Gastroesophageal sphincter (tissue), 4 donors: ENCODE measurements at places on chromosomes 16 and 17.

DNA sequence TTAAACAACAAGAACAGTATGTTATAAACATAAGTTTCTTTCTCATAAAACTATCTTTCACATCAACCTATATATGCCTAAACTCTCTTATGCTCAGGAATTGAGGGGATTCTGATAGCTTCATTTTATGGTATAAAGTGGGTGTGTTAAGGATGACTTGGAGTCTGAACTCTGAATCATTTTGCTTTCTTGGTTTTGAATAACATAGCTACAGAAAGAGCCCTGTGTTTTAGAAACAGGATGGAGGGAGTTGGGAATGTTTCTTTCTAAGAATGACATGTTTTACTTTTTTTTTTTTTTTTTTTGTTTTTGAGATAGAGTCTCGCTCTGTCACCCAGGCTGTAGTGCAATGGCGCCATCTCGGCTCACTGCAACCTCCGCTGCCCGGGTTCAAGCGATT, 50.1 kb downstream of the RHOT1 start:
- no peak for ATAC-seq

GRCh38 chr17:9937241-9937761, 32.2 kb upstream of the RCVRN start:
- ATAC-seq: peak; percentile 69

- peak; percentile 3 for ATAC-seq
These were observed 483 bp downstream of the LLGL2 start for GRCh38 chr17:75525806-75526554.

DNA sequence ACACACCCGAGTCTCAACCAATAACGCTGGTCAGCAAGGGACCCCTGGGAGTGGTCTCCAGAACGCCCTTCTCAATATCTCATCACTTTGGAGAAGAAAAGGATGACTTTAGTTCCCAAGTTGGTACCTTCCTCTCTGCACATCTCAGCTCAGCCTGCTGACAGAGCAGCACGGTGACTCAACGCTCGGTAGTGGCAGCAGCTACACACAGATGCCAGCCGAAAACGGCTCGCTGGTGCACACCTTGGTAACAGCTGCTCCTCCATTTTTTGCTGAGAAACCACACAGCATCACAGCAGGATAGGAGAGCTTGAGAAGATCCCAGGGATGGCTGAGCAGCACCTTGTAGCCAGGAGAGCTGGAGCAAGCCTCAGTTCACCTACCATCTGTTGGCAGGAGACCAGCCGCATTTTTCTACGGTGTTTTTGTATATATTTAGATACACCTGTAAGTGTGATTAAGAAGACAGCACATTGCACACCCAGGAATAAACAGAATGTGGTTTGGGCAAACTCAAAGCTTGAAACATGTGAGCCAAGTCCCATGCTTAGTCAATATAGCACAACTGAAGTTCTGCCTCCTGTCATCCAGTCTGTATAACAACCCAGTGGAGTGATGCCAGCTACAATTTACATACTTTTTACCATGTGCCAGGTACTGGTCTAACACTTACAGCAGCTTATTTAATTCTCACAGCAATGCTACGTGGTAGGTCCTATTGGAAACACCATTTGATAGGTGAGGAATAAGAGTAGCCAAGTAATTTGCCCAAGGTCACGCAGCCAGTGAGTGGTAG, 83.8 kb upstream of the ERCC4 start:
- no peak for ATAC-seq

DNA sequence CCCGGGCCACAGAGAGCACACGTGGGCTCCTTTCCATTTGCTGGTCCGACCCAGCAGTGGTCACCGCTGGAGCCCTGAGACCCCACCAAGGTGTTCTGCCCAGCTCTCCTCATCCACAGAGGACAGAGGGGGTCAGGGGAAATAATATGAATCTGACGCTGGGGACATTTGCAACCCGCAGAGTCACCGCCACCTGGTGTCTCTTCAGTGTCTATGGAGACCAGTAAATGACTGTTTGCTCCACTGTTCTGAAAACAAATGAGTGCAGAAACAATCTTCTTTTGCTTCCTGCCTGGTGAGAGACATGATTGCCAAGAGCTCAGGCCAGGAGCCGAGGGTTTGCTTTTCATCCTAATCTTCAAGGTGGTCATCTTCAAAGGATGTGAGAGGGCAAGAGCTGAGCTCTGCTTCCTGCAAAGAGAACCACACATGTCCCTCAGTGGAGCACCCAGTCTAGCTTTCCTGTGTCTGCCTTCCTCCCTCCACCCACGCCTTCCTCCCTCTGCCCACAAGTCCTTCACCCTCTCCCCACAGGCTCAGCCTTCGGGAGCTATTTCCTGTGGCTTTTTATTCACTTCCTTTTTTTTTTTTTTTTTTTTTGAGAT, 14.7 kb upstream of the KLHDC4 start:
- ATAC-seq: no peak

DNA sequence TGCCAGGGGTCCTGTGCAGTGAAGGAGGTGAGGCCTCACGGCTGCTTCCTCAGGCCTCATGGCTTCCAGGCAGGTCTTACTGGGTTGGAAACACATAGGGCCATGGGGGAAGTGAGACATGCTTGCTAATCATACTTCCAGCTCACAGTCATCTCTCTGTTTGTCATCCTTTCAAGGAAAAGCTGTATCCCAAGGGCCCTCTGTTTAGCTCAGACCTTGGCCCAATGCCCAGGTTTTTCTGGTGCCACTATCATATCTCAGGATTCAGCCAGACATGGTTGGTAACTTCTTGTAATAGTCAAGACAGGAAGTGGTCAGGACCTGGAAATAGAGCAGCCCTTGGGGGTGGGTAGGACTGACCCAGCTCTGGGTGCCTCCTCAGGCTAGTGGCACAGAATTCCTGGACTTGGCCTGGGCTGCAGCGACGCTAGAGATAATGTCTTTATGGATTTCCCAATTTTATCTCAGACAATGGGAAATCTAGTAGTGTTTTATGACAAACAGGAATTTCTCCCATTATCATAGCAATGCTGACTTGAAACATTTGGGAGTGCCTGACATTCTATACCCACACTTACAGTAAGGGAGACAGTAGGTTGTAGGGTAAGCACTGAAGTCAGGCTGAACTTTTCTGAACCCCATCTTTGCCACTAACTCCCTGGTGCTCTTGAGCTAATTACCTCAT, 13.5 kb upstream of the ITGB3 start:
- ATAC-seq: peak; percentile 84

DNA sequence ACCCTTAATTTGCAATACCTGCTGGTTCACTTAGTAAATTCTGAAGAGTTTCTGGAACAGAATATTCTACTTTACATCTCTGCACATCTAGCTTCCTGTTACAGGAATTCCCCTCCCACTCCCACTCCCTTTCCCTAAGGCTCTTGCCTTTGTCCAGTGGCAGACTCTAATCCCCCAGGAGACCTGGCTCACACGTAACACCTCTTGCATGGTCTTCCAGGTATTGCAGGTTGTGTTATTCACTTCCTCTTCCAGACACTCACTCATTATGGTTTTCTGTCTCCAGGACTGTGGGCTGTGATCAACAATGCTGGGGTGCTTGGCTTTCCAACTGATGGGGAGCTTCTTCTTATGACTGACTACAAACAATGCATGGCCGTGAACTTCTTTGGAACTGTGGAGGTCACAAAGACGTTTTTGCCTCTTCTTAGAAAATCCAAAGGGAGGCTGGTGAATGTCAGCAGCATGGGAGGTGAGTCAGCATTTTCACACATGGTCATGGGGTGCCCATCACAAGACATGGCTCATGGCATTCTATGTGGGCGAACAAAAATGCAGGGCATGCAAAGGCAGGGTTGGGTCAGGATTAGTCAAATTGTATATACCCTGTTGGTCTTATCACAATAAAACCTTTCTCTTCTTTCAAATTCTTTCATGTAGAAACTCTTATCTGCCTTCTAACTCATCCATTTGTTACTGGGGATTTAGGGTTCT, 35.8 kb downstream of the HSD17B2 start:
- no peak for ATAC-seq

GRCh38 chr16:14003074-14003570, 68.0 kb upstream of the MRTFB start:
- peak; percentile 78 for ATAC-seq

GRCh38 chr17:77644181-77645071, 314.1 kb upstream of the TNRC6C start:
- no peak for ATAC-seq

GRCh38 chr17:21551081-21551881, 141.0 kb upstream of the KCNJ18 start:
- ATAC-seq: peak; percentile 96

DNA sequence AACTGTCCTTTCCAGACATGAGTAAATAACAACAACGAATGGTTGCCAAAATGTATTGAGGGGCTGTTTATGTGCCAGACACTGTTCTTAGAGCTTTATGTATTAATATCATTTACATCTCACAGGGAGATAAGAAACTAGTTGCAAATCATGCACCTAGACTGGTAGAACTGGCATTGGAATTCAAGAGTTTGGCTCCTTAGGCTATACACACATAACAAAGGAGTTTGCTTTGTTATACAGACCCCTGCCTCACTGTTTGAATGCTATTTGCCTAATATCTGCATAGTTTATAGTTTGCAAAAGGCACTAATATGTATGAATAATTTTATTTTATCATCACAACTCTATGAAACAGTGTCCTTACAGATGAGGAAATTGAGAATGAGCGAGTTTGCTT, 100.0 kb downstream of the FTO start:
- no peak for ATAC-seq

DNA sequence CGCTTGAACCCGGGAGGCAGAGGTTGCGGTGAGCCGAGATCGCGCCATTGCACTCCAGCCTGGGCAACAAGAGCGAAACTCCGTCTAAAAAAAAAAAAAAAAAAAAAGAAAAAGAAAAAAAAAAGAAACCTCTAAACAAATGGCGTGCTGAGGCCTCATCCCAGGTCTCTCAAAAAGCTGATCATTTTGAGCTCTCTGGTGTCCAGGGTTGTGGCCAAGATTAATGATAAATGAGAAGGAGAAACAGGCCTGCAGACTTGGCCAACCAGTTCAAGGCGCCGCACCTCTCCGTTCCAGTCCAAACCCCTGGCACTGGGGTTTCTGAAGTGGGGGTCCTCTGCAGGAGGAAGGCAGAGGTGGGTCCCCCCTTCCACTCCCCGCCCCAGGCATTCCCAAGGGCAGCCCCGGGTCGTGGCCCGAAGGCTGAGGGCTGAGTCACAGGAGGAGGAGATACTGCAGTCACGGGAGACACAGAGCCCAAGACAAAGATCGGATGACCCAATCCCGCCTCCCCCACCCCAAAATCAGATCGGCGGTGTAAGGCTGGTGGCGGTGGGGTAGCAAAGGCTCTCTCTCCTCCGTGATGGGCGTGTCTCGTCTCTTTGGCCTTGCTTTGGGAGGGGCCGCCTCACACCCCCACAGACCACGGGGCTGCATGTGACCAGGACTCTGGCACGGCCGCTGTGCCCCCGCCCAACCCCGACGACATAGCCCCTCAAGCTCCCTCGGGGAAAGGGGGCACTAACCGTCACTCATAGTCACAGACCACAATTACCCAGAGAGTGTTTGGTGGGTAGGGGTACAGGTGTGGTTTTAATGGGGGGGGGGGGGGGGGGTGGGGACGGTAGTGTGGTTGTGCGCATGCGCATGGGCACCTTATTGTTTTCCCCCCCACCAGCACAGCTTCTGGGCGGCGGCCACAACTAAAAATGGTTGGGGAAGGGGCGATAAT, 1.1 kb downstream of the VAT1 start:
- ATAC-seq: peak; percentile 57

DNA sequence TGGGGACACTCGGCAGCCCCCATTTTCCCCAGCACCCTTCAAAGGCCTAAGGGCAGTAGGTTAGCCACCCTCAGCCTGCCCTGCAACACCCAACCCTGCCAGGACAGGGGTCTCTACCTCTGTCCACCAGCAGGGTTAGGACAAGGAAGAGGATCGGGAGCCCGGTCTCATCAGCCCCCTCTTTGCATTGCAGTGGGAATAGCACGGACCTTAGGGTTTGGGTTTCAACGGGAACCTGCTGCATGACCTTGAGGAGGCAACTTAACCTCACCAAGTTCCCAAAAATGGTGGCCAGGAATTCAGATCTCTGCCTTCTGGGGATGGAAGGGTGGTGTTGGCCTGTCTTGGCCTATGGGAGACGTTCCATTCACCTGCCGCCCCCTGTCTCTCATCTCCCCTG, 20.2 kb upstream of the SPPL2C start:
- ATAC-seq: no peak

DNA sequence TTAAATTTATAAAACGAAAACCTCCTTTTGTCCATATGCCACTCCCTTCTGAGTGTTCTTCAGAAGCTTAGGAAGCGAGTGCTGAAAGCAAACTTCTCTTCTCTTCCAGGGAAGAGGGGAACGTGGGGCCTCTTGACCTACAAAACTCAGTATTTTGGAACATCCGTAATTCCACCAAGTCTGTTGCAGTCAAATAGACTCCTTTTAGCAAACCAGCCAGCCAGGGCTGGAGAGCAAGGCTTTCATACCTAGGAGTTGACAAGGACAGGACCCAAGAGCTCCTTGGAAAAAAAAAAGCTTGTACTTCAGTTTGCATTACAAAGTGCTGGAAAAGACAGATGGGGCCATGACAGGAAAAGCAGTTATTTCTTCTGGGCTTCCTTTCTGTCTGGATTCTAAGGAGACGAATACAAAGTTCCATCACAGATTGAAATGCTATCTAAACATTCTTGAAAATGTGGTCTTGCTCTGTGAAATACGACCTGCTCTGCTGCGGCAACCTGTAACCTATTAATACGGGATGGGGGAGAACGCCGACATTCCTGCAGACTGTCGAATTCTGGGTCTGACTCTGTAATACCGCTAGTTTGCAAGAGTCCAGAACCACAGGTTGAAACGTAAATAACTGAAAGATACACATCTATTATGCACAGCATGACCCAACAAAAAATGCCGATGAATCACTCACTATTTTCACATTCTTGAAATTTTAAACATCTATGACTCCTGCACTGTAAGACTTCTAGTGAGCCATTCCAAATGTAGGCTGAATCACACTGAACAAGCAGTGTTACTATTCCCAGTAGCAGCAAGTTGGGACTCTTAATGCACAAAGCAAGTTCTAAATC, 20.6 kb downstream of the VPS53 start:
- peak; percentile 70 for ATAC-seq

- ATAC-seq: no peak
These were observed 114.0 kb downstream of the C16orf95 start for GRCh38 chr16:87203060-87203656.

GRCh38 chr16:29747947-29748759, 2.4 kb upstream of the C16orf54 start:
- ATAC-seq: no peak

- ATAC-seq: no peak
These were observed 10.4 kb downstream of the KCNH6 start for GRCh38 chr17:63533433-63534077.

- no peak for ATAC-seq
These were observed 3.2 kb downstream of the KIFC3 start for GRCh38 chr16:57798953-57799599.

DNA sequence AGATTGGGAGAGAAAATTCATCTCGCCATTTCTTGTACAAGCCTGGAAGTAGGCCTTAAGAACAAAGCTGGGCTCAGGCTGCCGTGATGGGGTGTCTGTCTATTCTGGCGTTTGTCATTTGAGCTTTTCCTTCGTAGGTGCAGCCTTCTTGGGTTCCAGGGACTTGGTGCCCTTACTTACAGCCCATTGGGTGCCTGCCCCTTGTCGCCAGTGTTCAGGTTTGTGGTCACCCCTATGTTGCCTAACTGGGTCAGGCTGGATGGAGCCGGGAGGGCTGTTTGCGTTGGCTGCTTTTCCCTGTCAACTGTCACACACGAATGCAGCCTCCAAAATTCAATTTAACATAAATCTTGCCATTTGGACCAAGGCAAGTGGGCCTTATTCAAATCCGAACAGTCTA, 23.7 kb upstream of the MED9 start:
- no peak for ATAC-seq

- no peak for ATAC-seq
These were observed 6.1 kb downstream of the SLC35G3 start for GRCh38 chr17:35188111-35188510.
